AG08396 (cell line): ENCODE measurements at places on chromosomes 16 and 17.

DNA sequence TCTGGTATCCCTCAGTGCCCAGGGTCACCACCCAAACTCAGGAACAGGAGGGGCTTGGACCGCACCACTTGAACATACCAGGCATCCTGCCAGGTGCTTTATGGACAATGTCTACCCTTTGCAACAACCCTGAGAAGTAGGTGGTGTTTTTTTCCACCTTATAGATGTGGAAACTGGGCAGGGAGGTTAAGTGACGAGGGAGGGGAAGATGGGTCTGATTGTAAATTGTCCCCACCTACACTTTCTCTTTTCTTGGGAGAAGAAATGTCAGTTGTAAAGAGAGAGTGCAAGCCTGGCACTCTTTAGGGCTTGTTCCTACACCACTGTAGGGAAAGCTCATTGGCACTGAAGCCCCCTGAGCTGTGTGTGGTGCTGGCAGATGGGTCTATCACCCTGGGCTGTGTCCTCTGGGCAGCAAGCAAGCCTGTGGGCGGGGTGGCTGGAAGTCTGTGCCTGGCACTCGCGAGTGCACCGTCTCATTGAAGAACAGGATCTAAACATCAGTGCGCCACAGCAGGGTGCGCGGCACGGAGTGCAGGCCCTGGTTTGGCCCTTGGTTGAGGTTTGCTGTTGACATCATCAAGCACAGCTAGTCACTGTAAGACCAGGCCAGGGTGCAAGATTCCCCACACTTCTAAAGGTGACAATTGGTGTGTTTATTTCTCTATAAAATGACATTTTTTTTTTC lies 15.1 kb downstream of the NOD2 start:
- no peak for DNase-seq

DNA sequence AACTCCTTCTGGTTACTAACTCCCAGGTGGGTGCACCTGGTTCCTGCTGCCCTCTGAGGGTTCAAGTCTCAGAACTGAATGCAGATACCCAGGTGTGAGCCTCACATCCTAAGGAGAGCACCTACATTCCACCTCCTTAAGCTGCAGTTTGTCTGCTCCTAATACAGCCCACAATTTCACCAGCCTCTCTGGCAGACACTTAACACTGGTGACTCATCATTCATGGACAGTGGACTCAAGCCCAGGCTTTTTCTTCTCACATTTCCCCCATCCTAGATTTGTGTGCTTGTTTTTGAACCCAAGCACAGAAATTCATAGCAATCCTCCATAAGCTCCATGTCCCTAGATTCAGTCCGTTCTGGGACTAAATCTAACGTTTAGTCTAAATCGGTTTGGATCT lies 7.0 kb upstream of the MAF start:
- DNase-seq, result peak; percentile 62

DNA sequence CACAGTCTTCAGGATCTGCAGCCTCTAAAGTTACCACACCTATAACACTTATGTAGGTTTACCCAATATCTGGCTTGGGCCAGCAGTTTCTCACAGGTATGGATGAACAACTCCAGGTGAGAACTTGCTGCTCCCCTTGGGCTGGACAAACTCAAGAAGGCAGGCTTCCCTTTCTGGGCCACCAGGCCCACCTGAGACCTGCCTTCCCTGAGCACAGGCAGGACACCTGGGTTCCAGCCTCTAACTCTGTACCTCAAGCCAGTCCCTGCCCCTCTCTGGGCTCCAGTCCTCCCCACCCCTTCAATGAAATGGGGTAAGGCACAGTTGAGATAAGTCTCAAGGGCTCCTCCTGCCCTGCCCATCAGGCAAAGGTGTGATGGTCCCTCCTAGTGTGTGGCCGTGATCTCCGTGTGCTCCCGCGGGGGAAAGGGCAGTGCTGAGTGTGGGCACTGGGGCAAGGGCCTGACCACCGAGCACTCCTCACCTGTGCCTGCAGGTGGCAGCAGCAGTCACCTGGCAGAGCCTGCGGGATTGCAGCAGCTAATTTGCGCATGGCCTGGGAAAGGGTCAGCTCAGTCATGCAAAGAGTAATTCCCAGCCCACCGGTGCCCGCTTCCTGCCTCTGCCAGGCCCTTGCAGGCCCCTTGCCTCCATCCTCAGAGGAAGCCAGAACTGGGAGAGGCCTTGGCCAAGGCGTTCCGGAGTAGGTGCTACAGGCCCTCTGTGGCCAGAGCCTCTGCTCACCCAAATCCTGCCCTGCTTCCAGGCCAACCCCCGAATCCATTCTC lies 28.2 kb upstream of the ADGRG1 start:
- DNase-seq, result peak; percentile 53

DNA sequence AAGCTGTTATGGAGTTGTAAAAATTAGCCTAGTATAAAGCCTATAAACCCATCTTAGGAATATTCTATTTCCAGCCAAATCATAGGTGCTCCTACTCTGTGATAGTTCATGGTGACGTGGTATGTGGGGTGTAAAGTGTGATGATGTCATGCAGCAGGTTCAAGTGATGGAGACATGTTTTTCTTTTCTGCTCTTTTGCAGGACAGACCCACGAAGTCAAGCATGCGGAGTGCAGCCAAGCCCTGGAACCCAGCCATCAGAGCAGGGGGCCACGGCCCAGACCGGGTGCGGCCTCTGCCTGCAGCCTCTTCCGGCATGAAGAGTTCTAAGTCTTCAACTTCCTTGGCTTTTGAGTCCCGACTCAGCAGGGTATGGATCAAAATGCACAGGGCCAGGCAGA lies 87.3 kb downstream of the SPECC1 start:
- no peak for DNase-seq

DNA sequence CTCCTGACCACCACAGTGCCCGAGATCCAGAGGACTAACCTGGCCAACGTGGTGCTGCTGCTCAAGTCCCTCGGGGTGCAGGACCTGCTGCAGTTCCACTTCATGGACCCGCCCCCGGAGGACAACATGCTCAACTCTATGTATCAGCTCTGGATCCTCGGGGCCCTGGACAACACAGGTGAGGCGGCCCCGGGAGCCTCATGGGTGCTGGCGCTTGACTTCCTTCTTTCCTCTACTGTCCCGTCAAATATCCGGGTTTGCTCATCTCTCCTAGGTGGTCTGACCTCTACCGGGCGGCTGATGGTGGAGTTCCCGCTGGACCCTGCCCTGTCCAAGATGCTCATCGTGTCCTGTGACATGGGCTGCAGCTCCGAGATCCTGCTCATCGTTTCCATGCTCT lies 13.7 kb downstream of the DHX38 start:
- DNase-seq, result no peak

GRCh38 chr17:74646231-74646630 lies 22.7 kb upstream of the CD300E start:
- no peak for DNase-seq

DNA sequence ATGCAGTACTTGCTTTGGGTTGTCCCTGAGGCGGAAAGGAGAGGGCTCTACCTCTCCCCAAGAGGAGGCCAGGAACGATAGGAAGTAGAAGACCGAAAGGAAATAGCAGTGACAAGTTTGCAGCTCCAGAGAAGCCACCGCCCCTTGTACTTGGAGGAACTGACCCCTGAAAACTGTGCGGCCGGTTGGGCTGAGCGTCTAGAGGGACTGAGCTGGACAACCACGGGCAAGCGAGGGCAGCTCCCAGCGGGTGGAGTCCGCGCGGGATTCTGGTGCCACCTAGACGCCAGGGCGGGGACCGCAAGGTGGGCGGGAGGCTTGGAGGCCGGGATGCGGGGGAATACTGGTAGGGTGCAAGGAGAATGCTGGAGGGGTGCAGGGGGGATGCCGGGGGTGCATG lies 1.3 kb upstream of the SLC6A4 start:
- peak; percentile 74 for DNase-seq

DNA sequence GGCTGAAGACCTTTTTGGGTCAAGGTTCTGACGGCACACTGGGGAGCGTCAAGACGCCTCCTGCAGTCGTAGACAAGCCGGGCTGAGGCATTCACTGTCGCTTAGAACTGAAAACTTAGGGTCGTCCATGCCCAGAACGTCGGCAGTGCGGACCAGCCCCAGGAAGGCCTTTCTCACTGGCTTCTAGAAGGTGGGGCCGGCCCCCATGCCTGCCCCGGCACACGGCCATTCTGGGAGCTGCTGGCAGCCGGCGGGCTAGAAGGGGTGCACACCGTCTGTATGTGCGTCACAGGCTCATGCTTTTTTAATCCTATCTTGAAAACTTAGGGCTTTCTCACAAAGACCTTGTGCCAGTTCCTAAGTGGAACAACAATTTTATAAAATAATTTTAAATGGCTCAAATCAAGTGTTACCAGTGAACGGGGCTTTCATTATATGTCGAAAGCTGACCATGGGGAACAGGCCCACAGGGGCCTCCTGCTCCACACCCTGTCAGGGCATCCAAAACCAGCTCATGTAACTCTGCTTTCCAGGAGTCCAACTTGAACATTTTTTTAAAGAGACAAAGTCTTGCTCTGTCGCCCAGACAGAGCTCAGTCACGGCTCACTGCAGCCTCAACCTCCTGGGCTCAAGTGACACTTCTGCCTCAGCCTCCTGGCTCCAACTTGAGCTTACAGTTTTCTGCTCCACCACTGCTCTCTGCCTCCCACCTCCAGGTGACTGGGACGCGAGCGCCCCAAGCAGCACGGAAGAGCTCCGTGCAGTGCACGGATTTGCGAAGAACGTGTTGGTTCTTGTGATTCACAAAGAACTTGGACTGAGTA lies 111.2 kb downstream of the ANKRD11 start:
- no peak for DNase-seq

- DNase-seq, result no peak
Measured at GRCh38 chr16:69325784-69326171, 4.6 kb downstream of the PDF start.

- DNase-seq, result no peak
Measured at GRCh38 chr16:76565542-76565941, 288.3 kb downstream of the CNTNAP4 start.

DNA sequence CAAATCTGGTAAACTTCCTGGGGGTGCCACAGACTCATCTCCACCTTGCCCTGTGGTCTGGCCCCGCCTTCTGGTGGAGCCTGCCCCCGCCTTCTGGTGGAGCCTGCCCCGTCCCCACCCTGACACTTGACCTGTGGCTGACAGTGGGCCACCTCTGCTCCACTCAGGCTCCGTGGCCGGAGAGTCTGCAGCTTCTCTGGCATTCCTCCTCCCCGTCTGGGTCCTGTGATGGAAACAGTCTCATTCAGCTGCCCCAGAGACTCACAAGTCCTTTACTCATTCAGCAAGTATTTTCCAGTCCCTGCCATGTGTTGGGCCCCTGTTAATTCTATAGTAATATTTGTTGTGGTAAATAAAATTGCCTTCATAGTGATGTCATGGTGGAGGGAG lies 21.0 kb upstream of the G6PC1 start:
- peak; percentile 63 for DNase-seq

- DNase-seq, result no peak
Measured at GRCh38 chr17:82664276-82664575, 16.0 kb upstream of the WDR45B start.

- no peak for DNase-seq
Measured at GRCh38 chr17:79473111-79473875, 137.6 kb downstream of the RBFOX3 start.
